ENCODE measurements at places on chromosomes 3 and 15. TPM values are rescaled to one million over a fixed set of nuclear protein-coding genes. Genes with fewer than 3 reads are reported as not detected.

The PLA2G4F gene
- not detected for total RNA-seq

The NISCH gene
- 90.8 TPM for total RNA-seq

The BFSP2 gene
- total RNA-seq: not detected

The TUSC2 gene
- 15.5 TPM for total RNA-seq
